ENCODE measurements at places on chromosomes 2 and 18.

DNA sequence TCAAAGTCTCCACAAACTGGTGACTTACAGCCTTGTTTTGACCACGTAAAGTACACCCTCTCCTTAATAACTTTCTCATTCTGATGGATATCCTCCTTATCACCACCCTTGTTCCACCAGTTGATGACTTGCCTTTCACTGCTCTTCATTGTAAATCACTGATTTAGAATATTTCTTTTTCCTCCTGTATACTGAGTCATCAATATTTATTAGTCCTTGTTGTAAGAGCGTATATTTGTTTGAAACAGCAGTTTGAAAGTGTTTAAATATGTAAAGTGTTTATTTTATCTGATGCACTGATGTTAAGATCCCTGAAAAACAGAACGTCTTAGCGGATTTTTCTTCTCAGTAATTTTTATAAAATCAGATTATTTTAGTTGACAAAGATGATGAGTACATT, 34.2 kb upstream of the DYSF start:
- no peak for DNase-seq

DNA sequence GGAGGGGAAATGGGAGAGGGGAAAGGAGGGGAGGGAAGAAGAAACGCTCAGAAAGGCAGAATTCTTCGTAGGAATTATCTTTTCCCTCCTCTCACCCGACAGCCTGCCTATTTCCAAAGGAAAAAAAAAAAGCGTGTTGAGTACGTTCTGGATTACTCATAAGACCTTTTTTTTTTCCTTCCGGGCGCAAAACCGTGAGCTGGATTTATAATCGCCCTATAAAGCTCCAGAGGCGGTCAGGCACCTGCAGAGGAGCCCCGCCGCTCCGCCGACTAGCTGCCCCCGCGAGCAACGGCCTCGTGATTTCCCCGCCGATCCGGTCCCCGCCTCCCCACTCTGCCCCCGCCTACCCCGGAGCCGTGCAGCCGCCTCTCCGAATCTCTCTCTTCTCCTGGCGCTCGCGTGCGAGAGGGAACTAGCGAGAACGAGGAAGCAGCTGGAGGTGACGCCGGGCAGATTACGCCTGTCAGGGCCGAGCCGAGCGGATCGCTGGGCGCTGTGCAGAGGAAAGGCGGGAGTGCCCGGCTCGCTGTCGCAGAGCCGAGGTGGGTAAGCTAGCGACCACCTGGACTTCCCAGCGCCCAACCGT, at the start of gene GAD1:
Gene GAD1 (plus strand): TSS at position 384 of the 589 bp plus-strand sequence. CDS start 1,705 bp downstream, outside the sequence.
- peak; percentile 81 for DNase-seq

DNA sequence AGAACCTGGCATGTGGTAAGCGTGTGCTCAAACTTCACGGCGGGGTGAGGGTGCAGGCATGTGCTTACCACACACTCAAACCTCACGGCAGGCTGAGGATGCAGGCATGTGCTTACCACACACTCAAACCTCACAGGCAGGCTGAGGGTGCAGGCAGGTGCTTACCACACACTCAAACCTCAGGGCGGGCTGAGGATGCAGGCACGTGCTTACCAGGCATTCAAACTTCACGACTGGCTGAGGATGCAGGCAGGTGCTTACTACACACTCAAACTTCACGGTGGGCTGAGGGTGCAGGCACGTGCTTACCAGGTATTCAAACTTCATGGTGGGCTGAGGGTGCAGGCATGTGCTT, 105.0 kb upstream of the ALKAL2 start:
- DNase-seq: no peak

DNA sequence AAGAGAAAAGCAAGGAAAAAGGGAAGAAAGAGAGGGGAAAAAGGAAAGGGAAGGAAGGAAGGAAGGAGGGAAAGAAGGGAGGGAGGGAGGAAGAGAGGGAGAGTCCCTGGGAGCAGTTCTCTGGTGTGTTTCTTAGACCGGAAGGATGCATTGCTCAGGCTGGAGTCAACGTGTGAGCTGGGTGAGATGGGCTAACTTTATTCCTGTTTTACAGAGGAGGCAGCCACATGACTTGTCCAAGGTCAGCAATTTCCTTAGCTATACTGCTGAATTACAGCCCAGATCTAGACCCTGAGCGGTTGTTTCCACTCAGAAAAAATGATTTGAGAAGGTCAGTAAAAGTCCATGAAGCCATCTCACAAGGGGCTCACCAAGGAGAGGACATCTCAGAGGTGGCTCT, 86.6 kb upstream of the APCDD1 start:
- DNase-seq: no peak

GRCh38 chr18:35337286-35337685, 6.9 kb downstream of the ZNF24 start:
- DNase-seq: no peak

GRCh38 chr2:12877761-12878160, 161.0 kb downstream of the TRIB2 start:
- DNase-seq: no peak

Data from dorsolateral prefrontal cortex (tissue), 122 donors.